Cerebellar nuclear complex (tissue), 1 donor: ENCODE measurements at places on chromosomes 7 and 10.

DNA sequence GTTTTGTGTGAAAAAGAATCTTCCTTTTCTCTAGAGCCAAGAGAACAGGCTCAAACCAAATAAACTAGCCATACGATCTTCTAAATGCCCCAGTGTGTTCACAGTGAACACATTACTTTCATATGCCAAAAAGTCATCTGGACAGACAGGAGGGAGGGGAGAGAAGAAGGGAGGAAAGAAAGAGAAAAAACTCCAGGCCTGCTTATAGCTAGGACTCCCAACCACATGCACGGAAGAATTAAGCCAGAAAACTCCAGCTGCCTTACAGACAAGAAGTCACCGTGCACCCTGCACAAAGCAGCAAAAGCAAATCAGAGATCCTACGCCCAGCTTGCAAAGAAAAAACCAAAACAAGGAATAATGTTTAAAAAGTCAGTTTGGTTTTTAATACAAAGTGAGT lies 34.3 kb downstream of the SNX8 start:
- DNase-seq = no peak

- DNase-seq = peak; percentile 92
Observed at GRCh38 chr7:34838329-34838728, 180.3 kb downstream of the NPSR1 start.

DNA sequence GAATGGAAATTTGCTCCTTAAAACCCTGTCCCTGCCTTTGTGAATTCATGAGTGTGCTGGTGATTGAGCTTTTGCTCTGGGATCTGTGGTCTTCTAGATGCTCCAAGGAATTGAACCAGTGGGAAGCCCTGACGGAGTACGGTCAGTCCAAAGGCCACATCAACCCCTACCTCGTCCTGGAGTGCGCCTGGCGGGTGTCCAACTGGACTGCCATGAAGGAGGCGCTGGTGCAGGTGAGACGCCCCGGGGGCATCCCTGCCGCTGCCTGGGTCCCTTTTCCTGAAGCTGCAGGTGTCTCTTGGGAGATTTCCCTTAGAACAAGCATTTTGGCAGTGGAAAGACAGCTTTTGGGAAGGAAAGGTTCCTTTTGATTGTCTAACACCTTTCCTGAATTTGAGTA lies 100.3 kb downstream of the TRRAP start:
- no peak for DNase-seq

GRCh38 chr10:60564475-60564874 lies 174.8 kb upstream of the ANK3 start:
- no peak for DNase-seq

- DNase-seq = no peak
Observed at GRCh38 chr7:27551803-27552400, 110.8 kb downstream of the HIBADH start.

DNA sequence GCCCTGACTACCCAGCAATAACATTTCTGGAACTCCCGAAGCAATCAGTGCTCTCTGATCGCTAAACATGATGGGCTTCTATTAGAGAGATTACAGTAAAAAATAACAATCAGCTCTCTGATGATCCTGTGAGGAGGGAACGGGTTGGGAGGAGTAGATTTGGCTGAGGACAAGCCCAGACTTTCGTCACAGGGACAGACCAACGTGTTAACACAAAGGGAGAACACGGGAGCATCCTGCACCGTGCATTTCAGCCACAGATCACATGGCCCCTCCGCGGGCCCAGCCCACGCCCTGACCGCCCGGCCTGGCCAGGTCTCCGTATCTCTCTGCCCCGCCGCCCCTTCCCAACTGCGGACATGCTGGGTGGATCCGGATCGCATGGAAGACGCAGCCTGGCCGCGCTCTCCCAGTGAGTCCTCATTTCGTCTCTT lies 95.0 kb upstream of the AGBL3 start:
- peak; percentile 95 for DNase-seq

- no peak for DNase-seq
Observed at GRCh38 chr7:23969443-23969842, 259.4 kb downstream of the STK31 start.

GRCh38 chr10:111098679-111099437 lies 22.0 kb downstream of the ADRA2A start:
- DNase-seq = no peak

DNA sequence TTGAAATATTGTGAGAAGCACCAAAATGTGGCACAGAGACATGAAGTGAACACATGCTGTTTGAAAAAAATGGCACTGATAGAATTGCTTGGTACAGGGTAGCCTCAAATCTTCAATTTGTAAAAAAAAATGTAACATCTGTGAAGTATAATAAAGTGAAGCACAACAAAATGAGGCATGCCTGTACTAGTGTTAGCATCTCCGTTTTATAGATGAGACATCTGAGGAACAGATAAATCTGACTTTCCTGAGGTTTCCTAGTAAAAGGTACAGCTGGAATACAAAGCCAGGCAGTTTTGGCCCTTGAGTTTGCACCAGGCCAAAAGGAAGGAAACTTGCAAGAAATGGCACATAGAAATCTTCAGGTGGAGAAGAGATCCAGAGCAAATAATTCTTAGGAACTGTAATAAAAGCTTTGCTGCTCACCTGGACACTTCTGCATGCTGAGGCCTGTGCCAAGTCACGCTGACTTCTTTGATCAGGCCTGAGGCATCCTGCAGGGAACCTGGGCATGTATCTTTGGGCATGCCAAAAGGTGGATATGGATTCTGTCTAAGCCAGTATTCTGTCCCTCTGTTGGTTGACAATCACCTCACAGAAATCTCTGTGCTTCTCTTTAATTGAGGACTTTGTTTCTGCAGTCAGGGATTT lies 251.5 kb upstream of the PLPP4 start:
- no peak for DNase-seq

- DNase-seq = no peak
Observed at GRCh38 chr7:12655161-12655560, 32.3 kb upstream of the ARL4A start.

- no peak for DNase-seq
Observed at GRCh38 chr7:2282185-2282751, 32.0 kb downstream of the SNX8 start.

DNA sequence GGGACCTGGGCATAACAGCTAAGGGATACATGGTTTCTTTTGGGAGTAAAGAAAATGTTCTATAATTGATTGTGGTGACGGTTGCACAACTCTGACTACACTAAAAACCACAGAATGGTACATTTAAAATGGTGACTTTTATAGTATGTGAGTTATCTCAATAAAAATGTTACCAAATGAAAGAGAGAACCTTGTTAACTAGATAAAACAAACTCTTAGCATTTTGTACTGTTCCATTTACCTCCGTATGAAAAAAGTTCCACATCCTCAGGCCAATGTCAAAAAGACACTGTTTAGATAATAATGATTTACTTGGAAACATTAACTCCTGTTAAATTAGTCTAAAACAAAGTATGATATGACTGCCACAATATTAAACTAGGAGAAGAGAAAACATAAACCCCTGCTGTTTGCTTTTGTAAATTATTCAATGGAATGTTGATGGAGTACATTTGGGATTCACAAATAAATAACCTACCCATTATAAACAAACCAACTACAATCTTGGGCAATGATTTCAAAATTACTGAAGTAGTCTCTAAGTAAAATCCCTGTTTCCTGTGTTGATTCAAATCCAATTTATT lies 60.7 kb downstream of the SMURF1 start:
- DNase-seq = no peak

DNA sequence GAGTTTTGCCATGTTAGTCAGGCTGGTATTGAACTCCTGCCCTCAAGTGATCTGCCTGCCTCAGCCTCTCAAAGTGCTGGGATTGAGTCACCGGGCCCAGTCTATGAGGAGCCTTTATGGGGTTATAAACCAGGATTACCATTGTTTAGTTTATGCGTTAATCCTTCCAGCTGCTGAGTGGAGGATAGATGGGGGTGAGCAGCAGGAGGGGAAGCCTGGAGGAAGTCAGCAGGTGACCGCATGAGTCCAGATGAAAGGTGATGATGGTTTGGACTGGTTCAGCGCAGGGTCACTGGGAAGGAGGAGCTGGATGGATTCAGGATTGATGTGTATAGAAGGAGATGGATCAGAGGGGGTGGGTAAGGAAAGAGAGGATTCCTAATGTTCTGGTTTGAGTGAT lies 197.1 kb downstream of the ADAM12 start:
- no peak for DNase-seq

DNA sequence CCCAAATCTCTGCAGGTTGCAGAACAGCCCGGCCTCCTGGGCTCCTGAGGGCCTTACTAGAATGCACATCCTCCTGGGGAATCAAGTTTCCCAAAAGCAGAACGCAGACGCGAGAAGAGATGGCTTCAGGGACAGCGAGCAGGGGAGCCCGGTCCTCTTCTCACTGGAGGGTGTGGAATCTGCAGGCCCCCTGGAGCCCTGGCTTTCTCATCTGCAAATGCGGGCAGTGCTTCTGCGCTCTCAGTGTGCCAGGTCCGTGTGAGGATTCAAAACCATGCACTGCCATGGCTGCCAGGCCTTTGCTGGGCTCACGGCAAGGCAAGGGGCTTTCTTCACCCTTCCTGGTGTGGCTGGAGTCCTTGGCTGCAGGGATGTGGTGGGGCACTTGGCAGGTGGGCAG lies 330.9 kb upstream of the MKI67 start:
- DNase-seq = no peak

DNA sequence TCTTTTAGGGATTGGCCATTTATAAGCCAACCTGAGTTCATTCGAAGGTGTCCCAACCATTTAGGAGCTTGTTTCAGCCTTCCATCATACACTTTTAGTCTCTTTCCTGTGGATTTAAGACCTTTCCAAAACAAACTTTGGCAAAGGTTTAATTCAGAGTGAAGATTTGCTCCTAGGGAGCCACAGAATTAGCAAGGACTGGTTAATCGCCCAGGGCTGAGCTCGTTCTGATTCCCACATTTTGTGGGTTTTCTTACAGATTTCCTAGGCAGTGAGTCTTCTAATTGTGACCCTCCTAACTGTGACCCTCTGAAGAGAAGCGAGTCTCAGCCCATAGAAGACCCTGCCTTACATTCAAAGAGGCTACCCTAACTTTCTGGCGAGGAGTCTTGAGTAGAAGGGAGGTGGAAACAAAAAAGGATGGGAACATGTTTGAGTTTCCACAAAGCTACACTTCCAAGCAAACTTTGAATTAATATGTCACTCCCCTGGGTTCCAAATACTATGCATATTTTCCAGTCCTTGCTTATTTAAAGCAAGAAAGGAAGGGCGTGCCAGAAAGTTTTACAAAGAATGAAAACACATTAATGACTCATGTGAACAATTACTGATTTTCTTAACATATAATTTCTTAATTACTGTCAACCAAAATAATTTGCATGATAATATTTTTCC lies 118.3 kb downstream of the ARID5B start:
- no peak for DNase-seq

- no peak for DNase-seq
Observed at GRCh38 chr7:153507885-153508284, 544.3 kb upstream of the DPP6 start.

DNA sequence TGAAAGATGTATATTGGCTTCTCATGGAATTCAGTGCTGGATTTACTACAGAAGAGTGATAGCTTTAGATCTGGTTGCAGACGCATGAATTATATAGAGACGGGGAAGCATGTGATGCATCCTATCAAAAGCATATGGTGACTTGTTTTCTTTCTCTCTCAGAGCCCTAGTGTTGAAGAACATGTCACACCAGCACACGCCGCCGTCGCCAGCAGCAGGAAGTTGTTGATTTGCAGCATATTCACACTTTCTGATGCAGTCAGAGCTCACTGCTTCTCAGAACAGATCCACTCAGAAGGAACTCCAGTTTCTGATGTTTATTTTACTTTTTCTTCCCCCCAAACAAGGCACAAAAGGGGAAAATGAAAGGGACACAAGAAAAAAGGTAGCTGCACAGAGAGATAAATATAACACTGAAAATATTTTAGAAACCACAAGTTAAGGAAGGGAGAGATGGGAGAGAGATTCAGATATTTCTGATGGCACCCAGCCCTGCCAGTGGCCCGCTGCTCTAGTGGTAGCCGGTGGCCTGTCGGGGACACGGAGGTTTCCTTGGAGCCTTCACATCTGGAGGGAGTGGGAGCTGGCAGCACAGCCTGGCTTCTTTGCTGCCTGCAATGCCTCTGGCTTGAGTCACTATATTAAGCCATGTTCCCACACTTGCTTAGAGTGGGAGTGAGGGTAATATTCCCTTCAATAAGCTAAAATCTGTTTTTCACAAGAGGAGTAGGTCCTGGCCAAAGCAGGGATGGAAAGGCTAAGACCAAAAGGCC lies 123.2 kb downstream of the NRP1 start:
- DNase-seq = no peak

- no peak for DNase-seq
Observed at GRCh38 chr7:31478721-31479120, 35.2 kb upstream of the ITPRID1 start.

DNA sequence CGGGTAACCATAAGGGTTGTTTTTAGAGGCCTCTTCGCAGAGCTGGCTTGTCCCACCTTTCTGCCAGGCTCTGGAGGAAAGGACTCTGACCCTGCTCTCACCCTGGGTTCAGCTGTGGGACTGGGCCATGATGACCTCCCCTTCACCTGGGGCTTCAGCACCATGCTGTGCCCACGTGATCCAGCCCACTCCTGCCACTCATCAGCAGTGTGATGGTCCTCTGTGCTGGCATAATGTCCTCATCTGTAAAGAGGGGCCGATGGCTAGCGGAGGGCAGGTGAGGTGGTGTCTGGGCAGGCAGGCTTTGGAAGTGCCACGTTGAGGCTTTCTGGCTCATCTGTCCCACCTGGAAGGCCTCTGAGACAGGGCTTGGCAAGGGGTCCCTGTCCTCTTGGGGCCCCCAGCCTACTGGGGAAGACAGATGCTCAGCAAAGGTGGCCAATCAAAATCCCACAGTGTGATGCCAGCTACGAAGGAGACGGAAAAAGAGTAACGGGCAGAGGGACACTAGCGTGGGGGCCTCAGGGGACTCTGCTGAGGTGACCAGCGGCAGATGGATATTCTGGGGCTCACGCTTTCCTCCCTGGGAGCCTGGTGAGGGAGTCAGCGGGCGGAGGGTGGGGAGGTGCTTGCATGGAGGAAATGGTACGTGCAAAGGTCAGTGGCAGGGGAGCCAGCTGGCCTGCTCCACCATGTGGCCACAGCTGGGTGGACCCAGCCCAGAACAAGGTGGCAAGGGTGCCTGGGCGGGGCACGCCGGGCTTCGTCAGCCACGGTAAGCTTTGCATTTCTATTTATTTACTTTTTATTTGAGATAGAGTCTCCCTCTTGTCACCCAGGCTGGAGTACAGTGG lies 5.4 kb downstream of the LRWD1 start:
- DNase-seq = no peak

- DNase-seq = no peak
Observed at GRCh38 chr10:95480901-95481491, 80.2 kb downstream of the SORBS1 start.

DNA sequence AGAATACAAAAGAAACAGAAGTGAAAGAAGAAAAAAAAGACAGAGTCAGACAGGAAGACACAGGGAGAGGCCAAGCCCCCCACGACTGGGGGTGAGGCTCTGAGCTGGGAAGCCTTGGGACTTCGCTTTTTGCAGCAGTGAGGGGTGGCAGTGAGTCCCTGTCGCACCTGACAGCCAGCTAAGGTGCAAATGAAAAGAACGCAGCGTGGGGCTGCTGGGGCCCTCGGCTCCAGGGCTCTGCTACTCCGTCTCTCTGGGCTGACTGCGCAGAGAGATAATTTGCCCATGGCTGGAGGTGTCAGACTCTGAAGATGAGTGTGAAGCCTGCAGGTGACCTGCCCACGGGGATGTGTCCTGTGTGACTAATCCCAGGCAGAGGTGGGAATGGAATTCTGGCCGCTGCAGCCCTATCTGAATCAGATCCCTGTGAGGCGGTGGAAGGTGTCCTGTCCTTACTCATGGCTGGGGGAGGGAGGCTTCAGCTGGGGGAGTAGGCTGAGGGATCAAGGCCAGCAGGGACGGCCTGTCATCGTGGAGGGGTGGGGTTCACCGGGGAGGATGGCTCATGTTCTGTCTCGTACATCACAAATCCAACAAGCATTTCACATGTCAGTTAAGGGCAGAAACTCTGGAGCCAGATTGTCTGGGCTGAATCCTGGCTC lies 96.4 kb downstream of the SLIT1 start:
- no peak for DNase-seq
